GM18507 (cell line): ENCODE measurements at places on chromosomes 6 and 20.

- DNase-seq = no peak
Observed at GRCh38 chr20:6769903-6770785, 2.7 kb downstream of the BMP2 start.

- DNase-seq = no peak
Observed at GRCh38 chr6:35605600-35605999, 83.1 kb downstream of the FKBP5 start.

DNA sequence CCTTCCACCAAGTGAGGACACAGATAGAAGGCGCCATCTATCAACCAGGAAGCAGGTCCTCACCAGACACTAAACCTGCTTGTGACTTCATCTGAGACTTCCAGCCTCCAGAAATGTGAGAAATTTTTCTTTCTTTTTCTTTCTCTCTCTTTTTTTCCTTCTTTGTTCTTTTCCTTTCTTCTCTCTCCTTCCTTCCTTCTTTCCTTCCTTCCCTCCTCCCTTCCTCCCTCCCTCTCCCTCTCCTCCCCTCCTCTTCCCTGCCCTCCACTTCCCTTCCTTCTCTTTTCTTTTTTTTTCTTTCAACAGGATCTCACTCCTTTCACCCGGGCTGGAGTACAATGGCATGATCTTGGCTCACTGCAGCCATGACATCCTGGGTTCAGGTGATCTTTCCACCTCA lies 37.4 kb upstream of the MCUR1 start:
- DNase-seq = no peak

GRCh38 chr20:62305765-62306413 lies 3.1 kb downstream of the ADRM1 start:
- no peak for DNase-seq

DNA sequence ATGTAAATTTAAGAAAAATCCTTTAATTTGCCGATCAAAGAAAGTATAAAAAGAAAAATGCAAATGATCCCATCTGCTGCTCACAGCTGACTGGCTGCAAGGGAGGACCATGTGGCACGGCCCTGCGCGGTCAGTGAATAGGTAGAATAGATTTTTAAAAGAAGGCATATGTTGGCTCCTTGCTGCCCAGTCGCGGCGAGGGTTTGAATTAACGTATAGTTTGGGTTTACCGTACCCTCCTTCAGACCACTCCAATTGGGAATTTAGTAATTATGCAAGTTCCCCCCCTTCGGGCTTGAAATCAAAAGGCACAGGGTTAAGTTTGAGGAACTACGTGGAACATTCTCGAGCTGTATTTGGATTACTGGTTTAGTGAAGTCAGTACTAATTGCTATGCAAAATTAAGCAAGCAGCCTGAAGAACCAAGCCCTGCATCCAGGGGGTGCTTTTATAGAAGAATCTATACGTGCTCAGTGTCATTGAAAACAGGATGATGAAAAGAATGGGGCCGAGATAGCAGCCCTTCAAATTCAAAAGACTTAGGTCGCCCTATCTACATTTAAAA lies 1.1 kb upstream of the BEND3 start:
- no peak for DNase-seq

GRCh38 chr6:81049425-81050042 lies 702.9 kb downstream of the TENT5A start:
- no peak for DNase-seq

DNA sequence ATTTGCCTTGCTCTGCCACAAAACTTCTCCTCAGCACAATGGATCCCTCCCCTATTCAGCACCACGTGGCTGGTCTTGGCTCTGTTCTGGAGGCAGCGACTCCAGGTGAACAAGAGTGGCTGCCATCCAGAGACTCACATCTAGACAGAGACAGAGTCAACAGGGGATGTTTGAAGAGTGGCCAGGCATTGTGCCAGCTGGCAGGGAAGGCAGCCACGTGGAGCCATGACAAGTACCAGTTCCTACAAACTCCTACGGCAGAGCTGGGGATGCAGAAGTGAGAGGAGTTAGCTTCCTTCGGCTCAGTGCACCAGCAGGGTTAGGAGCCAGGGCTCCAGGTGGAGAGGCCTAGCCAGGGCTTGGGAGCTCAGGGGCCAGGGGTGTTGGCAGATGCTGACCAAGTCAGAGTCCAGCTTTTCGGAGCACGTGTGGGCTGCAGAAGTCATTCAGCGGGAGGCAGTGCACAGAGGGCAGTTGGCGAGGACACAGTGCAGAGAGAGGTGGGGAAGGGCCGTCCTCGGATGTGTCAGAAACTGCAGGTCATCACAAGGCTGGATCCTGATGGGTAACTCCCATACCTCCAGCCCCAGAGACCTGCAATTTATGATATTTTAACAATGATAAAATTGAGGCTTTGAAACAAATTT lies 171.7 kb upstream of the PDE10A start:
- DNase-seq = no peak

DNA sequence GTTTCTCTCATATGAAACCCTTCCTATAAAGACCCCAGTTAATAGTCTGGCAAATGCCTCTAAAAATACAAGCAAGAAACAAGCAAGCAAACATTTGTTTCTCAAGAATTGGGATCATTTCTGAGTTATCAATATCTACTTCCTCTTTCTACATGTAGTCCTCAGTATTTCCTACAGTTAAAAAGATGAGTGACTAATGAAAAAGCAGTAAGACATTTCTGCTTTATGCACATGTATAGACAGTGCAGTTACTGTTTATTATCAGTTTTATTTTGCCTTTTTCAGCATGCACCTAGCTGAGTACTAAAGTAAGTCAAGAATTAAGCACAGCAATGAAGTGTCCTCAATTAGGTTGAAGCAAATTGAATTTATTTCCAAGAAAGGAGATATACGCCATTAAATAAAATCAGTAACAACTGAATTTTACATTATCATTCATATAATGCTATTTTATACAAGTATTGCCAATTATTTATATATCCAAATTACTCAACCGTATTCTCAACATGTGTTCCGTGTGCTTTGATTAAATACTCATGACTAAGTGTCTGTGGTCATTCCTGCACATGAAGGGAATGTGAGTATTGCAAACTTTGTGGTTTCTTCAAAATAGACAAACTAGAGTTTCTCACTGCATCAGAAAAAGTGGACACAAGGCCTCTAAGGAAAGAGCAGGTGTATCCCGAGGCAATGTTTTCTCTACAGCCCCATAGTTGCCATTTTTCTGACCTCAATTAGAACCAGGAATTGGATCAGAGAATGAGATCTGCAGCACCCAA lies 159.3 kb upstream of the MARCKS start:
- no peak for DNase-seq

DNA sequence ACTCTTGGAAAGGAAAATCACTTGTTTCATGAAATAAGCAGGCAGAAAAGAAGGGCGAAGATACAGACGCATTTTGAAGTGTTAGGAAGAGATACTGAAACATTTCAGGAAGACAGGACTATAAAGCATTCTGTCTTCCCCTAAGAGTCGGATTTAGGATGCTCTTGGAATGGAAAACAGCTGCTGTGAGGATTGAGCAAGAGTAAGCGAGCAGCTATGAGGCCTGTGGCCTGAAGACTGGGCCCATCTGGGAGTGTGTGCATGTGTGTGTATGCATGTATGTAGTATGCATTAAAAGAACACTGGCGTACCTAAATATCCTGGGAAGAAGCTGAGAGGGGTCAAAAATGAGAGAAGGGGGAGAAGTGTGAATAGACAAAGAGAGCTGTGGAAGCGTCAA lies 83.6 kb downstream of the SIM1 start:
- DNase-seq = no peak

GRCh38 chr6:149990661-149991471 lies 27.1 kb downstream of the ULBP1 start:
- DNase-seq = no peak

DNA sequence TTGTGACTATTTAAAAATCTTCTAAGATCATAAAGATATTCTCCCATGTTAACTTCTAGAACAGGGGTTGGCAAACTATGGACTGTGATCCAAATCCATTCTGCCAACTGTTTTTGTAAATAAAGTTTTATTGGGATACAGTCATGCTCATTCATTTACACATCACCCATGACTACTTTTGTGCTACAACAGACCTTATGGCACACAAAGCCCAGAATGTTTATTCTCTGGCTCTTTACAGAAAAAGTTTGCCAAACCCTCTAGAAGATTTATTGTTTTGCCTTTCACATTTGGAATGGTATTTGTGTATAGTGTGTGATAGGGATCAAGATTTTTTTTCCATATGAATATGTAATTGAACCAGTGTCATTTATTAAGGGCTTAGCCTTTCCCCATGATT lies 341.7 kb downstream of the CD83 start:
- no peak for DNase-seq

- no peak for DNase-seq
Observed at GRCh38 chr6:68973066-68973465, 338.0 kb downstream of the ADGRB3 start.

GRCh38 chr6:1644516-1645060 lies 34.9 kb downstream of the FOXC1 start:
- DNase-seq = no peak

DNA sequence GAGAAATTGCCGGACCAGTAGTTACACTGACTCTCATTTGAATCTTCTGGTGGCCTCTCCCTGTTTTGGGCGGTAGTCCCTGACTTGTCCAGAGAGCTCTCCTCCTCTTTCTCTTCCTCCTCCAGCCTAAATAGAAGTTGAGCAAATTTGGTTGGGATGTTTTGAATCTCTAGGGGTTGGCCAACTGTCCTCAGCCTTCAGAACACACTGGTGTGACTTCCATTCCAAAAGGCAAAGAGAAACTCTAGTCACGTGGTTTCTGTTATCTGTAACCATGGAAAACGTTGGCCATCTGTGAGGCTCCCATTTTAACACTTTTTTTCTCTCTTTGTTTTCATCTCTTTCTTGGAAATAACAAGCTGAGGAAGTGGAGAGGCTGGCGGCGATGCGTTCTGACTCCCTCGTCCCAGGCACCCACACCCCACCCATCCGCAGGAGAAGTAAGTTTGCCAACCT lies 275.3 kb downstream of the TBC1D7 start:
- DNase-seq = no peak

- no peak for DNase-seq
Observed at GRCh38 chr6:159594750-159595117, 98.3 kb downstream of the SOD2 start.

DNA sequence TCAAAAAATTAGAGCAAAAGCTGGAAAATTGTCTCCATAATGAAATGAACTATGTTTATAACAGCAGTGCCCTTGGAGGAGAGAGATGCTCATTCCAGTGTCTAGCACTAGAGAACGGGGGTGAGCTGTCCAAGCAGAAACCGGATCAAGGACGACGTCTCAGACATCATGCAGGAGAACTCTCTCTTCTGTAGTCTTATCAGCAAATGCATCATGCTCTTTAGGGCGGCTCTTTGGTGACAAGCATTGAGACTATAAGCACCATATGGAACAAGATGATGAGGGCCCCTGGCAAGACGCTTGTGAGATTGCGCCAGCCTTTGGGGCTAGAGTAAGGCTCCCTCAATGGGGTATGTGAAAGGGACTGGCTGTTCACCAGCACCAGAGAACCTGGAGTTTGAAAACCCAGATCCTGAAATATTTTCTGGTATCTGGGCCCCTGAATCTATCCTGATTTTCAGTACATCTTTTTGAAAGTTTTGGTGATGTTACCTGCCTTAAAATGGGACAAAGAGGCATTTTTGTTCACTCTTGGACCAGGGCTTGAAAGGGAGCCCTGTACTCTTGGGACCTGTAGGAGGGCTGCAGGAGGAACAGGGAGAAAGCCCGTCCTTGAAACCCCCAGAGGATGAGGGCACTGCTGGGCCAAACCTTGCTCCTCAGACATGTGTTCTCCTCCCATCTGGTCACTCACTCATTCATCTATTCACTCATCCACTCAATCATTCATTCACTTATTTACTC lies 127.6 kb downstream of the TTLL2 start:
- DNase-seq = no peak

DNA sequence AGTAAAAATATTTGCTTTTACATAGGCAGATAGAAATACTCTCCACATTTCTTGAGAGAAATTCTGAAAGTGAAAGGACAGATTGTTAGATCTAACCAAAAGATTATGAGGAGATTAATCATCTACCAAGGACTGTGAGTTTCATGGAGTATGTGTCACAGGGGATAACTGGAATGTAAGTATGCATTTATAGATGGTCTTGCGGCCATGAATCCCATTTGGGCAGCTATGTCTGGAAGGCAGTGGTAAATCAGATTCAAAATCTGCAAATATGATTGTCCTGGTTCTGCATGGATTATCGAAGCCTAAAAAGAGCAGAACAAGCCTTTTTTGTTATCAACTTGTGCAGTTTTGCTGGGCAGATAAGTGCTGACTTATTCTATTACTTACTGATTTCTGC lies 293.8 kb downstream of the RFPL4B start:
- no peak for DNase-seq

GRCh38 chr20:39829256-39829655 lies 859.8 kb downstream of the MAFB start:
- no peak for DNase-seq

DNA sequence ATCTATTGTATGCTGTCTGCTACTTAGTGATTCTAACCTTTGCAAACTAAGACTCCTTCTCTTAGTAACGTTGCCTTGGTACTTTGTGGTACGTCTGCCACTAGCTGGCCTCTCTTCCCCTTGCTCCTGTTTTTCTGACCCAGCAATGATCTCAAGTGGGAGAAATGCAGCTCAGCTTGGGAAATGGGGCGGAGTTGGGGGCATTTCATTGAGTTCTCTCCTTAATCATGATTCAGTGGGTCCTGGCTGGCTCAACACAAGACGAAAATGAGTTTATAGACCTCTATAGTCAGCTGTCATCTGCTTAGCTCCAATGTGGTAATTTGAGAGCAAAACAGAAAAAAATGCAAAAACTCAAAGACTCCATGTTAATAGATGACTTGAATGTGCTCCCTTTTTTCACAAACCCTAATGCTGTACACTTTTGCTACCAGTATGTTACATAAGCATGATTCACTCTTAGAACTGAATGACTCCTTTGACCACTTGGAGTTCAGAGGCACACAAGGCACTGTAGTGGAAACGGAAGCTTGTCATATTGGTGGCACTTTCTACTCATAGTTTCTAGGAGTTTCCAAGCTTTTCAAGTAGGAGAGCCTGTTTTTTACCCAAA lies 55.3 kb upstream of the SOX4 start:
- no peak for DNase-seq

GRCh38 chr20:32609111-32609773 lies 24.1 kb upstream of the NOL4L start:
- DNase-seq = no peak

DNA sequence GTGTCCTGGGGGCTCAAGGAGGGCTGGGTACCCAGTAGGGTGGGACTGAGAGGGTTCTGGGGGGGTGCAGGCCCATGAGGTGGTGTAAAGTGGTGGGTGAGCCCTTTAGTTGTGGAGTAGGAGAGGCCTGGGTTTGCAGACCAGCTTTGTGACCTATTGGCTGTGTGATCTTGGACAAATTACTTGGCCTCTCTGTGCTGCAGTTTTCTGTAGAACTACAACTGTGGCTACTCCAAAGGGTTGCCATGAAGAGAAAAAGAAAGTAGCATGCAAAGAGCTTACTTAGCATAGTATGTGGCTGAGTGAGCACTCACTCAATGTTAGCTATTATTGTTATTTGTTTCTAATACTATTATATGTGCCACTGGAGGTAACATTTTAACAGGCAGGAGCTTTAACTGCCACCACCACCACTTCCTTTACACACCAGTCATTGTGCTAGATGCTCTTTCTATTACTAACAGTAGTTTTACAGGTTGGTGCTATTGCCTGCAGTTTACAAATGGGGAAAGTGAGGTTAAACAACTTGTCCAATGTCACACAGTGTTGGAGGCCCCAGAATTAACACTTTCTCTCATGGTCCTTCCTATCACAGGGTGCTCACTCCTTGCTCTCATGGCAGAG lies 286.8 kb downstream of the DHX35 start:
- no peak for DNase-seq

GRCh38 chr6:69238067-69238466 lies 558.7 kb downstream of the LMBRD1 start:
- DNase-seq = no peak
